Psoas muscle (tissue), 8 donors: ENCODE measurements at places on chromosomes 6 and 20.

- no peak for DNase-seq
Observed at GRCh38 chr6:15294504-15294903, 48.6 kb downstream of the JARID2 start.

- DNase-seq: no peak
Observed at GRCh38 chr20:56426026-56426425, 14.0 kb downstream of the CASS4 start.

GRCh38 chr6:36605143-36605542, 11.0 kb downstream of the SRSF3 start:
- DNase-seq: no peak

GRCh38 chr6:127844529-127844928, 56.3 kb downstream of the THEMIS start:
- DNase-seq: no peak

- no peak for DNase-seq
Observed at GRCh38 chr6:85685713-85686112, 43.0 kb upstream of the SYNCRIP start.

DNA sequence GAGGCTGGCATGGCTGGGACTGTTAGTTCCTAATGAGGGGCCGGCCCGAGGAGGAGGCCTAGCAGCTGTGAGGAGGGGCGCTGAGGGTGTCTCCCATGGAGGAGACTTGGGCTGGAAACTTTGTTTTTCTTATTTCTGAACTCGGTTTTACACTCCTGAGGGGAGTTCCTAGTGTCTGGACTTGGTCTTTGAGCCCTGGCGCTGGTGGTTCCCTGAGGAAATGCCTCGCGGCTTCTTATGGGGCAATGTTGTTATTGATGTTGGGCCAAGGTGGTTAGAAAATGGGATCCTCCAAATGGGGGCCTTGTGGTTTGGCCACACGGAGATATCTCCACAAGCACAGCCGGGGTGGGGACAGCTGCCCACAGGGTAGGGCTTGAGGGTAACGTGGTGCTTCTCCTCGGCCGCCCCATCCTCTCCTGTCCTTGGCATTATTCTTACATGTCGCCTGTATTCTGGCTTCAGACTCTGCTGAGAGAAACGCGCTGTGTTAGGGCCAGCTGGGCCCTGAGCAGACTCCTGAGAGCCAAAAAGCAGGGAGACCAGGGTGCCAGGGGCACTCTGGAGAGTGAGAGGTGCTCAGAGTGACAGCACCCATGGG, 136.9 kb downstream of the FOXO3 start:
- DNase-seq: peak; percentile 55
